ENCODE measurements at places on chromosomes 5 and 9.

DNA sequence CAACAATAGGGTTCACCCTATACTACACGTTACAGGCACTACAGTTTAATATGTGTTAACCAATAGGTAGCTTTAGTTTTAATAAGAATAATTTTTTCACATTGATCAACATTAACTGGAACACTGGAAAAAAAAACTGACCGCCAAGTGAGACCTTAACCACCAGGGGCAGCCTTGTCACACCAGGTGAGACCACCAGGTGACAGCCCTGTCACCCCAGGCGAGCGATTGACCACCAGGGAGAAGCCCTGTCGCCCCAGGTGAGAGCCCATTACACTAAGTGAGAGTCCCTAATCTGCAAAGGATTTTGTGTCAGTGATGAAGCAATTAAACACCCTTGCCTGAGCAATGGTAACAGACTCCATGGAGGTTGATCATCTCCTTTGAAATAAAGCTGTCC, 75.4 kb upstream of the SYK start:
- no peak for DNase-seq

DNA sequence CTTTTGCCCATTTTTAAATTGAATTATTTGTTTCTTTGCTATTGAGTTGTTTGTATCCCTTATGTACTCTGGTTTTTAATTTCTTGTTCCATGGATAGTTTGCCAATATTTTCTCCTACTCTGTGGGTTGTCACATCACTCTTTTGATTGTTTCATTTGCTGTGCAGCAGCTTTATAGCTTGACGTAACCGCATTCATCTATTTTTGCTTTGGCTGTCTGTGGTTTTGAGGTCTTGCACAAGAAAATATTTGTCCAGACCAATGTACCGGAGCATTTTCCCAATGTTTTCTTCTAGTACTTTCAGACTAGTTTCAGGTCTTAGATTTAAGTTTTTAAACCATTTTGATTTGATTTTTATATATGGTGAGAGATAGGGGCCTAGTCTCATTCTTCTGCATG, 36.2 kb upstream of the ZNF366 start:
- DNase-seq, result no peak

GRCh38 chr9:133679466-133680061, 43.4 kb downstream of the DBH start:
- DNase-seq, result no peak

GRCh38 chr5:169728-170094, 21.6 kb upstream of the LRRC14B start:
- no peak for DNase-seq

- DNase-seq, result no peak
Observed at GRCh38 chr5:82106207-82106606, 134.4 kb downstream of the ATG10 start.

DNA sequence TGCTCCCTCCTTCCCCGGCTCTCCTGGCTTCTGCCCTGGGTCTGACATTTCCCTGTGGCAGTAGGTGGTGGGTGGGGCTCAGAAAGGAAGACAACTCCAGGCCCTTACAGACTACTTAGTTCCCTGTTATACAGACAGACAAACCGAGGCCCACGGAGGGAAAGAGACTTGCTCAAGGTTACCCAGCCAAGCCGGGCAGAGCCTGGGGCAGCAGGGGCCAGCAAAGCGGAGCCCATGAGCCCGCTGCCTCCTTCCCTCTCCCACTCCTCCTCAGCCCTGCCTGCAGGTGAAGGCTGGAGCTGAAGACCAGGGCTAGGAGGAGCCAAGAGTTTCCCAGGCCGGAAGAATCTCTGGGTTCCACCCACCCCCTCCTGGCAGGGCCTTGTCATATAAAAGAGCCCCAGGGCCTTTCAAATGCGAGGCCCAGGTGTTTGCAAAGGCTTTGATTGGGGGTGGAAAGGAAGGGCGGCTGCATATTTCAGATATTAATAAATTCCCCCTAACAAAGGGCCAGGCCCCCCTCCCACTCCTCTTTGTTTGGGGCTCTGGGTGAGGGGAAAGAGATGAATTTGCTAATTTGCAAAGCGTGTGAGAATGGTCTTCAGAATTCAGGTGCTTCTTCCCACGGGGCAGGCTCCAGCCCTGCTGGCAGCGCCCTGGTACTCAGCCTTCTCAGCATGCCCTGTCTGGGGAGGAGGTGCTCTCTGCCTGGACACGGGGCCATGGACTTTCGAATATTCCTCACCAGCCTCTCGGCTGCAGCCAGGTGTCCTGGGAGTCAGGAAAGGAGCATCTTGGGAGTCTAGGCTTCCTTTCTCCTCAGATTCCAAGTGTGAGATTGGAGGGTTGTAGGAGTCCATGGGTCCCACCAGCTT, 21.5 kb downstream of the SLC6A7 start:
- DNase-seq, result no peak

- no peak for DNase-seq
Observed at GRCh38 chr9:110969971-110970386, 68.3 kb downstream of the LPAR1 start.

- no peak for DNase-seq
Observed at GRCh38 chr5:56123531-56124243, 109.4 kb downstream of the ANKRD55 start.

- no peak for DNase-seq
Observed at GRCh38 chr5:29002481-29002880, 1964.1 kb upstream of the CDH9 start.

GRCh38 chr5:168529374-168530234, 499 bp downstream of the FBLL1 start:
- no peak for DNase-seq

- no peak for DNase-seq
Observed at GRCh38 chr5:107090506-107090905, 580.2 kb downstream of the EFNA5 start.

Measured in activated naive CD4-positive, alpha-beta T cell treated with anti-CD3 and anti-CD28 coated beads for 36 hours (primary cell).